Motor neuron (in vitro differentiated cells): ENCODE measurements at places on chromosomes 2 and 18.

DNA sequence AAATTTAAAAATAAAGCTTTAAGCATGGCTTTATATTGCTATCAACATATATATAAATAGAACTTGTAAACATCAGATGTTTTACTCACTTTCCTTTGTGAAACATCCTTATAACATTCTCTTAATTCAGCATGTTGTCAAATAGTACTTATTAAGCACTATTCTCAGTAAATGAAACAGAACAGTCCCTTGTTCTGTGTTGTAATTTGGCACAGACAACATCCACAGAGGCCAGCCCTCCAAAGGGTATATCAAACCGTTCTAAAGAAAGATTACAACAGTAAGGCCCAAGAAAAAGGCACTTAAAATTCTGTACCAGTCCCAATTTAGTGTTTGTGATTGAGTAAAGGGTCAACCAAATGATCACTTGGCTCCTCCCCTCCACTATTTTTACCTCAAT lies 46.0 kb downstream of the GAREM1 start:
- ATAC-seq: no peak

GRCh38 chr2:8549942-8550341 lies 131.9 kb upstream of the ID2 start:
- no peak for ATAC-seq

- ATAC-seq: no peak
These were observed 89.6 kb downstream of the ACAA2 start for GRCh38 chr18:49723648-49724180.

DNA sequence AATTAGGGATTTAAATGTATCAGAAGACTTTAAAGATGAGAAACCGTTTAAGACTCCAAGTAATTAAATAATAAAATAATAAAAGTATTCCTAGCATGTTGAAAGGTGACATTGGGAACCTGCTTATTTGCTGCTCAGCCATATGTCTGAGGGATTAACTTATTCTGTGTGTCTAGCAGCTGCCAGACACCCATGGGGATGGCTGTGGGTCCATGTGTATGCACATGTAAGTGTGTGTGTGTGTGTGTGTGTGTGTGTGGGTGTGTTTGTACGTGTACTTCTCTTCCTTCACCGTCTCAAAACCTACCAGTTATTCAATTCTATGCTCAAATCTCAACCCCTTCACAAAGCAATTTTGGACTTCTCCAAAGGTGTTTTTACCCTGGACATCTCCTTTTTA lies 124.5 kb downstream of the SETBP1 start:
- no peak for ATAC-seq

GRCh38 chr18:11666831-11667230 lies 22.2 kb upstream of the GNAL start:
- ATAC-seq: no peak

GRCh38 chr2:50786345-50786744 lies 245.6 kb downstream of the NRXN1 start:
- no peak for ATAC-seq

DNA sequence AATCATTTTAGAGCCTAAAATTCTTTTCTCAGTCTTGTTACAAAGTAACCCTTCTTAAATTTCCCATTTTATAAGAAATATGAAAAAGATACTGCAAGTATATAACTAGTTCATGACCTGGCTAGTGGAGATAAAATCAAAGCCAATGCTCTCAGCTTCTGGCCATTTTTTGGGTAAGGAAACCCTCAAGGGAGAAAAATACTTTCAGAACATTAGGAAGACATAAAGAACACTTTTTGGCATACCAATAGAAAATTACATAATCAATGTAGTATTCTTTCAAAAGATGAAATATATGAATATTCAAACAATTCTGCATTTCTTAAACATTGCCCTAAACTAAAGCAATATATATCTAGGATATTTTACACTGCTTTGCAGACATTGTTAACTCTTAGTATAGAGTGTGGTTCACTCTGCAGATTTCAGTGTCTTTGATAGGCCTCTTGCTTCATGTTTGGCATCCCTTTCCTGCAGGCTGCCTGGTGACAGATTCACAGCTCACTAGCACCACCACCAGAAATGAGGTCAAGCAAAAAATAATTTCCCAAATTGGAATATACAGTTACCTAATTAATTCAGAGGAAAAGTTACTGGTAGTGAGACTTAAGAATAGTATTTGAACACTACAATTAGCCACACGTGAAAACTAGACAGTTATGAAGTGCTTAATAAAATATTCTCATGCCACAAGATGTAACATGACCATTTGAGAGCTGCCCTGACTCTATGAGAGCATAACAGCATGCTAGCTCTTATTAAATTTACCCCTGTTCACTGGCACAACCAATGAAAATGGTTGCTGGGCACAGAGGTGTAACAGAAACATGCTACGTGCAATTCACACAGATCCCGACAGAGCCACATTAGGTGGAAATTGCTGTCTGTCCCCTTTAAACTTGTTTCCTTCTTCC lies 36.0 kb downstream of the PAIP2B start:
- peak; percentile 49 for ATAC-seq

- ATAC-seq: no peak
These were observed 90.4 kb downstream of the PLCL1 start for GRCh38 chr2:197894751-197895274.

GRCh38 chr2:58137856-58138255 lies 91.2 kb downstream of the VRK2 start:
- ATAC-seq: no peak

GRCh38 chr18:55239740-55240139 lies 280.5 kb upstream of the CCDC68 start:
- no peak for ATAC-seq

- ATAC-seq: no peak
These were observed 153.5 kb upstream of the FOSL2 start for GRCh38 chr2:28239207-28239606.

DNA sequence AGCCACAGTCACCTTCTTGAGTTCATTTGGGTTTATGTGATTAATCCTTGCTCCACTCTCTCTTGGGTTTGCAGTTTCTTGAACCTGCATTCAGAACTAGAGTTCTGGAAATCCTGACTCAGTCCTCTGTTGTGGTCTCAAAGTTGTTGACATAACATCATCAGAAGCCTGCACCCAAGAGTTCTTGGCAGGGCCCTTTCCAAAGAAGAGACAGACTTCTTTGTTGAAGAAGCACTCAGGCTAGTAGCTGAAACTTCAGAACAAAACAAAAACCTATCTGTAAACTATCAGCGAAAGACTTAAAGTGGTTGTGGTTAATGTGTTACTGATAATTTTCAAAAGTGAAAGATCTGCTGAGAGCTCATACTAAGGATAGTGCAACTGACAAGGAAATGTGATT lies 120.8 kb downstream of the FAM168B start:
- no peak for ATAC-seq

GRCh38 chr18:1499265-1499664 lies 594.6 kb downstream of the ADCYAP1 start:
- ATAC-seq: no peak

- ATAC-seq: no peak
These were observed 54.0 kb upstream of the CWC22 start for GRCh38 chr2:180061085-180061484.

DNA sequence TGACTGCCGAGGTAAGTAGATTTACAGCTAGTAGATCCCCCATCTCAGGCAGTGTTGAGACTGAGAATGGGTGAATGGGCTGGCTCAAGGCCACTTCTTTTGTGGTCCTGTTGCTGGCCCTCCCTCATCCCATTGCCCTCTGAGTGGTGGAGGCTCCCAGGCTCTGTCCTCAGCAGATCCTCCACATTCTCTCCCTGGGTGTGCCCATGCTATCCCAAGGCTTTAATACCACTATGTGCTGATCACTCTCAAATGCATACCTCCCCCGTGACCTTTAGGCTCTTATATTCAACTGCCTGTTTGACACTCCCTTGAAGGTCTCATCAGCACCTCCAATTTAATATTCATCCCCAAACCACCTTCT lies 271.8 kb downstream of the GLI2 start:
- no peak for ATAC-seq

DNA sequence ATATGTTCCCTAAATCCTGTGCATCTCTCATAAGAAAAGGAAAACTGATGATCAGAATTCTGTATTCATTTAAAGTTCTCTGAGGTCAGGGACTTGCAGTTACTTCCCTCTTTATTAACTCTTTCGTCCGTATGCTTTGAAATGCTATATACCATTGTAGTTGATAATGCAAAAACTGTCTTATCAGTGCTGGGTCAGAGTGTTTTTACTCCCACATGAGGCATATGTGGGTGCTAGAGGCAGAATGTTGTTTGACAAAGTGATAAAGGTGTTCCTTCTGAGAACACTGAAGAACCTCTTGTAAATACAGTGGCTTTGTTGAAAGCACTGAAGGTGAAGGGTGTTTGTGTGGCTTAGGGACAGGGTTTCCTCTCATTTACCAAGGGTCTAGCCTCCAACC lies 136.5 kb upstream of the NFATC1 start:
- ATAC-seq: no peak

- ATAC-seq: no peak
These were observed 17.5 kb upstream of the CEP192 start for GRCh38 chr18:12973562-12974213.

DNA sequence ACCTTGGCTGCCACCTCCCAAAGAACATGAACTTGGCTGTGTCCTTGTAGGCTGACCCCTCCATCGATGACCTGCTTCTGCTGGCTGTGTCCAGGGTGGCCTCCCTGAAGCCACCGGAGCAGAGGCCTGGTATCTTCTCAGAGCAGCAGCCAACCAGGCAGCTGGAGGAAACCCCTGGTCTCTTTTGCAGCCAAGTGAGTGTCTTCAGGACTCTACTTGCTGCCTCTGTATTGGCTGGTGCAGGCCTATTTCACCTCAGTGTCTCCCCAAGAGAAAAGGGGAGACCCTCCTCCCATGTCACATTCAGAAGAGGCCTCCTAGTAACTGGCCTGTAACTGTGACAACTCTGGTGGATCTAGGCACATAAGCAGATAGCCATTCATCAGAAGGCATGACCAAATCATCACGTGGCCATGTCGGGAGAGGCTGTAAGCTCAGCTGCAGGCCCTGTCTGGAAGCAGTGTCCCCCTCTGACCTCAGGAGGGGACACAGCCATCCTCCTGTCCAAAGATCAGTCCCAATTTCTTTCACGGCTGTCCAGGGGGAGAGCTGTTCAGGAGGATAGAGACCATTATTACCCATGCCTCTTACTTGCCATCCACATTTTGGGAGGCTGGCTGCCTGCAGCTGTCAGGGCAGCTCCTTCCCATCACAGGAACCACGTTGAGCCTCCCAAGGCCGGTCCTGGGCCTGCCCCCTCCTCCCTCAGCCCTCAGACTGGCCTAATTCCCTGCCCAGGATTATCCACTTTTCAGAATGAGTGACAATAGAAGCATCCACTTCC lies 20.9 kb upstream of the ROCK2 start:
- ATAC-seq: peak; percentile 80

DNA sequence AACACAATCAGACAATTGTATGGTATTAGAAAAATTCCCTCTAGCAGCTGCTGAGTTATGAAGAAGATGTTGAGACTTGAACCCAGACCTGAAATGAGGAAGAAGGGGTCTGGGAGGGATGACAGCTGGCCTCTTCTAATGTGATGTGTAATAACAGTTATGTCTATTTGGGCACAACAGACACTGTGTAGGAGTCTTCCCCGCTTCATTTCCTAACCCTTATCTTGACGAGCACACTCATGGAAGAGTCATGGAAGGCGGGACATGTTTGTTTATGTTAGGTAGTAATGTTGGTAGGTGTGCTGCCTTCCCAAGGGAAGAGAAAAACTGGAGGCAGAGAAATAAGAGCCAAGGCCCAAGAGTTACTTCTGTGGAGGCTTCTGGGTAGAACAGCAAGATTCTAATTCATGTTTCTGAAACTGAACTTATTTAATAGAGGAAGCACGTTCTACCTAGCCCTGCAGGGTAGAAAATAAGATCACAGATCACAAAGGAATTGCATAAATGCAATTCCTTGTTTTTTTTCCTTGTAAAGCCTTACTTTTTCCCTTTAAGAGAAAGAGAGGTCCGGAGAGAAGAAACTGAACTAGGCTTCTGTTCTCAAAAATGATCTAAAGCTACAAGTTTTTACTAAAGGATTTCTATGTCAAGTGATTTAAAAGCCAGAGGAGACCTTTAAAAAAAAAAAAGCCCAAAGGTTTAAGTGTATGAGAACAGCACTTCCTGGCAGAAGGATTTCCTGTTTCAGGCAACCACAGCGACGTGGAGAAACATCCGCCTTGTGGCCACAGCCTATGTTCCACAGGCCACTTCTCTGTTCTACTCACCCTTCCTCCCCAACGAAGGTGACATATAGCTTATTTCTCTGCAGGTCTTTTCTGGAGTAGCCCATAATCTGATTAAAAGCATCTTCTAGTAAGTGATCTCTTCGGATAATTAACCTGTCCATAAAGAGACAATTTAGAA lies 68.5 kb upstream of the STK17B start:
- ATAC-seq: no peak

DNA sequence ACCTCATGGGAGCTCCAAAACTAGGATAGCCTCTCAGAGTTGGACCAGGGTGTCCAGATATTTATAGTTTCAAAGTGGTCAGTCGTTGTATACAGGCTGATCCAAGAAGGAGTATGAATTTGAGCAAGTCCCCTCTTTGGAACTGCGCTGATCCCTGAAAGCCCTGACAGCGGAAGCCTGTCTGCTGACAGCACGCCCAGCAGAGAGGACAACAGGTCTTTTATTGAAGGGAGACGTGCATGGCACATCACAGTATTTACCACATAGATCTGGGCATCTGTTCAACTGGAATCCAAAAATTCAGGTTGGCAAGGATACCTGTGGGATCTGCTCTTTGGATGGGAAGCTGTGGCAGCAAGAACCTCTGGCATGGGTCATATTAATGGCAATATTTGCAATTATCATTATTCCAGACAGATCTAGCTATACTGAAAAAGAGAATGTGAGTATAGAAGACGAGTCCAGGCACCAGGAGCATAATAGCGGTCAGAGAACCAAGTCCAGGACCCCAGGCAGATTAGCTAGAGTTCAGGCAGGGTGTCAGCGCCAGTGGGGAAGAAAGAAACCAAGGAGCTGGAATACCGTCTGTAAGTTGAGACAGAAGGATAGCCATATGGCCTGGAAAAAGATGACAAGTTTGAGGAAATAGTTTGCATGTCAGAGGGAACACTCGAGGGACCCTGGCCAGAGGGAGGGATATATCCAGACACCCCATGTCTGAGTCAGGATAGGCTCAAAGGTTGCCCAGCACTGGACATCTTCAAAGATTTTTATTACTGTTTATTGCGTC lies 260.4 kb upstream of the FANCL start:
- ATAC-seq: no peak
